ENCODE measurements at places on chromosomes 2 and 18.

GRCh38 chr2:177796654-177797415 is 275.7 kb downstream of the PDE11A start:
- no peak for DNase-seq

DNA sequence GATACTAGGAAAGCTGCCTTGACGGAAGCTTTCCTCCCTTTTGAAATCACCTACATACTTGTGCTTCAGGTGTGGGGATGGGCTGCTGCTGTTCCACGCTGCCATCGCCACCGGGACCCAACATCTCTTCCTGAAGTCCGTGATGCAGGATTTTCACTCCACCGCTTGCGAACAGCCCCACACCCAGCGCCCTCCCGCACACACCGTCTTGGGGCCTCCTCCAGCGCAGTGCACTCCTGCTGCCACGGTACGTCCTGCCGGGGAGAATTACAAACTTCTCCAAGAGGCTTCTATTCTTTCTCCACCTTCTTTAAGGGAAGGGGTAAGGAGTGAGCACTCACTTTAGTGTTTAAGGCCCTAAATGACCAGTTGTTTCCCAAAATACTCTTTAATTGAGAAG is 58.2 kb downstream of the HRH4 start:
- no peak for DNase-seq

DNA sequence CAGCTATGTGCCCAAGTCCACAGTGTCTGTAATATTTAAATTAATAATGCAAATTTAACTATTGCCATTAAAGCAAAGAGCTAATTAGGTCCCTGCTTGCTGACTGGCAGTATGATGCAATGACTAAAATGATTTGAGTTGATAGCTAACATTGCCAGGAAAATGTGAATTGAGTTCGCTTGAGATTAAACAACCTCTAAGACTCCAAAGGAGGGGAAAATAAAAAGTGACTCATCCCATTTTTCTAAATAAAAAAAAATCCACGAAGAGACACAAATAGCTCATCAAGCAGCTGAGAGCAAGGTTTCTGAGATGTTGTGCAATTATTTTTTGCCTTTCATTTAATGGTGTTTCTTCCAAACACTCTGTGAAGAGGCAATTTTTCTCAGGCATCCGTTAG is 413.0 kb downstream of the MTX2 start:
- no peak for DNase-seq

DNA sequence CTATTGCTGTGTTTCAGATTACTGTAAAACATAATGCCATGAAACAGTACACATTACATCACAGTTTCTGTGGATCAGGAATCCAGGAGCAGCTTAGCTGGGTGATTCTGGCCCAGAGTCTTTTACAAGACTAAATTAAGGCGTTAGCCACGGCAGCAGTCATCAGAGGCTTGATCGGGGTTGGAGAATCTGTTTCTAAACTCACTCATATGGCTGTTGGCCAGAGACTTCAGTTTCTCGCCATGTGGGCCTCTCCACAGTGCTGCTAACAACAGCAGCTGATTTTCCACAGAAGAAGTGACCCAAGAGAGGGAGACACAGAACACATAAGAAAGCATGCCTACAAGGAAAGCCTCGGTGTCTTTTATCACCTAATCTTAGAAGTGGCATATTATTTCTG is 89.2 kb upstream of the MYO3B start:
- no peak for DNase-seq

DNA sequence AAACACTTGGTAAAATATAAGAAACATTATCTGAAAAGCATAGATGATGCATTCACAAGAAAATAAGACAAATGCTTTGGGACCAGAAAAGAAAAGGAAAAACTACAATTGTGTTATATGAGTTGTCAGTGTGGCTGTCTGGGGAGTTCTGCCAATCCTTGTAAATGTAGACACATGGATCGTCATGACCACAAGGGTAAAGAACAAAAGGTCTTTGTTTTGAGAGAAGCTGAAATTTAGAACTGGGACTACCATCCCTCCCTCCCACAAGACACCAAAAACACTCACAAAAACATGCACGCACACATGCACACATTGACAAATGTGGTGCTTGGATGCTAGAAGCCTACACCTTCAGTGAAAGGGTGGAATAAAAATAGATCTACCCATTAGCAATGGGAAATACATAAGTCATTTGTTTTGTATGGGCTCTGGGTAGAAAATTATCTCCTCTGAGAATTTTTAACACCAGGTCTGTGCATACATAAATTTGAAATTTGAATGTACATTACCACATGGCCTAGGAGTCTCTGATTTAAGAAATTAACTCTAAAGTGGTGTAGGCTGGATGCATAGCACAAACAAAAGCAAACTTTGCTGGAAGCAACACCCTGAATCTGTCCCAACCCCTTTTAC is 266.2 kb upstream of the SLC39A10 start:
- no peak for DNase-seq

GRCh38 chr2:206881708-206882410 is 57.5 kb upstream of the CPO start:
- no peak for DNase-seq

- DNase-seq = no peak
These were observed 19.3 kb upstream of the HPCAL1 start for GRCh38 chr2:10283106-10284062.

GRCh38 chr18:7575465-7576028 is 8.4 kb downstream of the PTPRM start:
- DNase-seq = no peak
